AG04450 (cell line): ENCODE measurements at places on chromosomes 7 and 10.

GRCh38 chr7:90689260-90689659, 93.1 kb downstream of the CDK14 start:
- DNase-seq = no peak

- no peak for DNase-seq
Measured at GRCh38 chr10:98257961-98258360, 10.0 kb downstream of the LOXL4 start.

DNA sequence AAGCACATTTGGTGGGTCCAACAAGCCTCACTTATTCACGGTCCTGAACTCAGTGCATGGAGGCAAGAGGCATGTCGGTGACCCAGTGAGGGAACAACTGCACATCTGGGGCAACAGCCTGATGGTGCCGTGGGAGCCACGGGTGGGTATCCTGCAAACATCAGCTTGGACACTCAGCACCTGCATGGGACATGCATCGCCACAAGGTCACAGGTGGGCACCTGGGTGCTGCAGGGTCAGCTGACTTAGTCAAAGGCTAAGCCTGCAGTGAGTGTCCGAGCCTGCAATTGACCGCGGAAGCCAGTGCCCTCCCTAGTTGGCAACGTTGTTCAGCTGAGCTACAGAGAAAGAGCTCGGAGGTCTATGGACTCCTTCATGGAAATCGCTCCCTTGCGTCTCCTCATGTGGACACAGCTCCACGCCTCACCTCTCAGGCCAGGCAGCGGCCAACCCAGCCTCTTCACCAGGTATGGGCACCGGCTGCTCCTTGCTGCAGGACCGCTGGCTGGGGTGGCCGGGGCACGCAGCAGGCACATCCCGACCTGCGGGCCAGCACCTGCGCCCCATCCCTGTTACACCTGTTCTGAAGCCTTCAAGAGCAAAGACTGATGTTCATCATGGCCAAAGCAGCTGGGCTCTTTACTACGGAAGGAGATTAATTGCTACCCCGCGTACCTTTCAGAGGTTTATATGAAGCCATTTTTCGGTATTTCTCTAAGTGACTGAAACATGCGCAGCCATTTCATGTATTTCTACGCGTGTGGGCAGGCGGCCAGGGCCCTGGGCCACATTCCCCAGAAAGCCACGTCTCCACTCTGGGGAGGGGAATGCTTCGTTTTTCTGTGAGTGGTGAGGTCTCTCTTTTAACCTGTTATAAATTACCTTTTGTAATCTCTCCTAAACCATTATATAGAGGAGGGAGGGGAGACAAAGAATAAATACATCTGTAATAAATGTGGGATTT, 380.7 kb downstream of the DNAJB6 start:
- DNase-seq = no peak

DNA sequence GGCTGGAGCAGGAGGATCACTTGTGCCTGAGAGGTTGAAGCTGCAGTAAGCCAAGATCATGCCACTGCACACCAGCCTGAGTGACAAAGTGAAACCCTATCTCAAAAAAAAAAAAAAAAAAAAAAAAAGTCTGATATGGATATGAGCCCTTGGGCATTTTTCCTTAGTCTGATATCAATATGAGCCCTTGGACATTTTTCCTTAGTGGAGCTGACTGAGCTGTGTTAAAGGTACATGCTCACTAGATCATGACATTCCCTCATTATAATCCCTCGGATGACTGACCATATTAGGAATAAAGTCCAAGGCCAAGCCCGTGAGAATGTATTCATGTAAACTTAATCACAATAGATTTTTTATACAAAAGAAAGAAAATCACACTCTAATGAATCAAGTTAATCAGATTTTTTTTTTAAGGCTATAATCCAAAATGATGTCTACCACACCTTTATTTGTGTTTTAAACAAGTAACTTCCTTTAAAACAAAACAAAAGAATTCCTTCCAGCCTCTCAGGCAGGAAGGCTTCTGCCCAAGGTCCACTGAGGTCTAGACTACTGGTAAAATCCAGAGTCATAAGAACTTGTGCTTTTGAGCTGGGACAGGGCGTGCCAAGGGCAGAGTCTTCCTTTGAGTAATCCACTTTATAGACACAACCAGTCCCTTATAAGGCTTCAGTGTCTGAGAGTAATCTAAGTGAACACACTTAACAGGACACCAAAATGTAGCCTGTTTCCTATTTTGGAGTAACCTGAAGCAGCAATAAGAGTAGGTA, 5.5 kb downstream of the PPA1 start:
- no peak for DNase-seq

- peak; percentile 11 for DNase-seq
Measured at GRCh38 chr7:95686109-95686508, 86.2 kb upstream of the DYNC1I1 start.

GRCh38 chr10:101450277-101451080, 96.5 kb downstream of the BTRC start:
- no peak for DNase-seq

- DNase-seq = no peak
Measured at GRCh38 chr7:128868624-128869137, 6.0 kb downstream of the ATP6V1F start.

GRCh38 chr10:58267713-58268453, at the start of gene IPMK:
Gene IPMK (minus strand): TSS chr10:58267894. CDS start chr10:58267611, 283 bp downstream.
- DNase-seq = no peak

- DNase-seq = no peak
Measured at GRCh38 chr7:148156233-148156632, 434.3 kb upstream of the C7orf33 start.

DNA sequence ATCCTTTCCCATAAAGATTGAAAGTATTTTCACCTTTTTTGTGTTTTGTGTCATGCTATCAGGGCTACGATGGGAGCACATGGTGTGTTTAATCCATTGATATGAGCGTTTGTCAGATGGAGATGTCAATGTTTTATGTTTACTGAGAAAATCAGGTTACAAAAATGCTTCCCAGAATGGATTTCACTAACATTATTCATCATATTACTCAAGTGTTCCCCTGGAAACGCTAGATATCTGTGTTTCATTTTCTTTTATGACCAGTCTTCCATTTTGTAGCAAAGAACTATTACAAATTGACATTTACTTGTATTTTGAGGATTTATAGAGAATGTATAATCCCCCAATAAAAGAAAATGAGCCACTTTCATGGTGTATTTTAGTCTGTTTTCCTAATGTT, 293.5 kb upstream of the AKR1E2 start:
- DNase-seq = no peak

GRCh38 chr7:87113077-87113476, 39.2 kb upstream of the DMTF1 start:
- DNase-seq = no peak

GRCh38 chr10:44008270-44008916, 359.7 kb upstream of the ZNF32 start:
- DNase-seq = no peak
